Left renal pelvis (tissue), 4 donors: ENCODE measurements at places on chromosomes 13 and 19. TPM values are rescaled to one million over a fixed set of nuclear protein-coding genes. Genes with fewer than 3 reads are reported as not detected.

GRCh38 chr19:1183543-1184172 lies 9.6 kb upstream of the SBNO2 start:
- no peak for DNase-seq

Gene SERTM1
- 0.79 TPM for polyA plus RNA-seq

GRCh38 chr19:51386882-51387520 lies 773 bp downstream of the LIM2 start:
- no peak for DNase-seq

DNA sequence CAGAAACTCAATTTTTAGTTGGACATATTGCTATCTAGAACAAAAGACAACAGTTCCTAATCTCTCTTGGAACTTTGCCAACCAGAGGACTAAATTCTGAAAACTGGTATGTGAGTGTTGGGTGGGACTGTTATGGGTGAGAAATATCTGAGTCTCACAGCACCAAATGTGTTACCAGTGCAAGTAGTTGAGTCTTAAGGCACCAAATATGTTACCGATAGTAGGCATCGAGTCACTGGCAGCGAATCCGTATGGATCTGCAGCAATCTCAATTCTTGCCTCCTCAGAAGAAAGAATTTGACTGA lies 575.2 kb downstream of the DACH1 start:
- no peak for DNase-seq

GRCh38 chr13:105625691-105626090 lies 909.8 kb downstream of the EFNB2 start:
- DNase-seq, result peak; percentile 14

Gene RGCC
- 13.9 TPM for polyA plus RNA-seq

- DNase-seq, result no peak
These were observed 6.6 kb downstream of the PEPD start for GRCh38 chr19:33514885-33515551.

- no peak for DNase-seq
These were observed 190.0 kb downstream of the HS6ST3 start for GRCh38 chr13:96279904-96280303.

GRCh38 chr19:8022275-8022674 lies 16.8 kb upstream of the ELAVL1 start:
- DNase-seq, result no peak

Gene MZT1
- 20.1 TPM for polyA plus RNA-seq

Gene APC2
- 1.1 TPM for polyA plus RNA-seq

DNA sequence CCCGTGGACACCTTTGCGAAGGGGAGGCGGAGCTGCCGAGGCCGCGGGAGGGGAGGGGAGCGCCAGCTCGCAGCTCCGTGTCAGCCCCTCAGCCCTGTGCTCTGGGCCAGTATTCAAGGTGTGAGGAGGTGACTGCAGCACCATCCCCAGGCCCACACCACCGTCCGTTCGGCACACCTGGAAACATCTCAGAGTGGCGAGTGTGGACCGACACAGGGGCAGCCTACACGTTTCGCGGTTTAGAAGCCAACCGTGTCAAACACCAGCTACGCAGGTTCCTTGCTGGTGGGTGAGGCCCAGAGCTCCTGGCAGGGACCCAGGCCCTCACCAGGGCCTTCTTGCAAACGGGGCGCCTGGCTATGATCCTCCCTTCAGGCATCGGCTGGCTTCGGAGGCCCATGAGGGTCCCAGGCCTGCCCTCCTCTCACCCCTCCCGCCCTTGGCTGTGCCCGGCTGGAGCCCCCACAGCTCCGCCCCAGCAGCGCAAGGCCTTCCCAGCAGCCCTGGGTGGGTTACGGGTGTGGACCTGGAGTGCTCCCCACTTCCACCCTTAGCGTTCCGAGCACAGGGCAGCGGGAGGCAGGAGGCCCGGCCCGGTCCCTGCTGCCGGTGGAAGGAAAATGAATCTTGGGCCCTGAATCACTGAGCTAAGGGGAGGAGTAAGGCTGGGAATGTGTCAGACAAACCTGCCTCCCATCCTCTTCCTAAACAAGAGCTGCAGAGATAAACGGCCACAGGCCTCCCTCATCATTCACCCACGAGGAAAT lies 1.2 kb downstream of the C13orf46 start:
- no peak for DNase-seq

Gene ZNF575
- 2.6 TPM for polyA plus RNA-seq

DNA sequence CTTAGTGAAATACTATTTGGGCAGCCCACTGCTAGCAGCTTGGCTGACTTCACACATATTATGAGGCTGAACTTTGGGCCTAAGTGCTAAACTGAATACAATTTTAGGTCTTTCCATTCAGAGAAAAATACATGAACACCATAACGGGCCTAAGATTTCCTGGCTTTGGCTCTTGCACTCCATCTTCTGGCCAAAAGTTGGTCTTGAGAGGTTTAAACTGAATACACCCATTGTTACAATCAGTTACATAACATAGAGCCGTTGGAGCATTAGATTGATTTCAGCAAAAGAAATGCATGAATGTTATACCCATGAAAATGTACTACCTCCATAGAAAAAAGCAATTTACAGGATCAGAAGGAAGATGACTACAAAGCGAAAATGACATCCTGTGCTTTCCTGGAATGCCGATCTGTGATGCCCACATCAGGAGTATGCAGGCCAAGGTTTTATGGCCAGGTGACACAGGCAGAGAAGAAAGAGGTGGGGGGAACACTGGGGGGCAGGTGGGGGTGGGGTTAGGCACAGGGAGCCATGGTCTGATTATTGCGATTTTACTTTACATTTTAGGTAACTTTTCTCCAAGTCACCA lies 11.1 kb upstream of the SHISA2 start:
- no peak for DNase-seq

DNA sequence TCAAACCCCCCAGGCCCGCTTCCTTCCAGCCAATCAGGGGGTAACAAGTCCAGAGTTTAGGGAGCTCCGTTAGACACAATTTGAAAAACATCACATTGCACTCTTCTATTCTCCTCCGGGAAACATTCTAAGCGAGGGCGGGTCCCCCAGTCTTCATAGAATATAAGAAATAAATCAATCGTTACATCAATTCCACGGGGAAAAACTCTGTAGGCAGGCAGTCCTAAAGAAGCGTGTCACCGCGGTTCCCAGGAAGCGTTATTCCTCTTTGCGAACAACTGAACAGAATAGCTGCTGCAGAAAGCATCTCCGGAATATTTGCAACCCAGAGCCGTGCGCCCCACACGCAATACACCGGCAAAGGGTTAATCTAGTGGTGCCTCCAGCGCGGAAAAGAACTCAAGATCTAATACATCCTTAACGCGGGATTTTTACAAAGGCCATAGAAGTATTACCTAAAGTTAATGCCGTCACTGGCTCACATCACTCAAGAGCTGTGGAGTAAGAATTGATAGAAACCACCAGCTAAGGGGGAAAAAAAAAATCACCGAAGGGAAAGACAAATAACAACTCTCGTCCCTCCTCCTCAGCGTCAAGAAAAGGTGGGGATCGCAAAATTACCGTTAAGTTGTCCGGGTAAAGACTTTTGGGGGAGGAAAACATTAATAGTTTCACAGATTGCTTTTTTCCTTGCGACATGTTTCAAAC lies 65.1 kb downstream of the KCNRG start:
- DNase-seq, result no peak

Gene ADAMTS10
- 53.0 TPM for polyA plus RNA-seq

DNA sequence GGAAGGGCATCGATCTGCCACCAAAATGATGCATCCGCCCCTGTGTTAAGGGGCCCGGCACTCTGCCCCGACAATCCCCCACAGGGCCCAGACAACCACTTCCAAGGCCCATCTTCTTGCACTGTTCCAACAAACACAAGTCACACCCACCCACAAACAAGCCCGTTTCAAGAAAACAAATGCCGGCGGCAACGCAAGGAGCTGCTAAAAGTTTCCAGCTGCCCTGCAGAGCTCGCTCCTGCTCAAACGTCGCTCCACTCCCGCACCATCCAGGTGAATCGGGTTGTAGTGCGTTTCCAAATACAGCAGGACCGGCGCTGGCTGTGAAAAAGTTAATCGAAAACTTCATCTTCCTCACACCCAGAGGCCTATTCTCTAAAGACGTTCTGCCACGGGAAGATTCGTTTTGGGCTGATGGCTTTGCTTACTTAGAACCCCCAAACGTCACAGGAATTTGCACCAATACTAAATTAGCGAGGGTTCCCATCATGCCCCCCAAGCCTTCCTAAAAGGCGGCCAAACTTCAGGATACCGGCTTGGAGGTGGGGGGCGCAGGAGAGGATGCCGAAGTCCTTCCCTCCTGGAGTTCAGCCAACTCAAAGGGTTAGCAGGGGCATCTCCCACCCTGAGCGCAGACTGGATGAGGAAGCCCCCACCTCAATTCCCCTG lies 107.4 kb upstream of the DOCK9 start:
- no peak for DNase-seq

DNA sequence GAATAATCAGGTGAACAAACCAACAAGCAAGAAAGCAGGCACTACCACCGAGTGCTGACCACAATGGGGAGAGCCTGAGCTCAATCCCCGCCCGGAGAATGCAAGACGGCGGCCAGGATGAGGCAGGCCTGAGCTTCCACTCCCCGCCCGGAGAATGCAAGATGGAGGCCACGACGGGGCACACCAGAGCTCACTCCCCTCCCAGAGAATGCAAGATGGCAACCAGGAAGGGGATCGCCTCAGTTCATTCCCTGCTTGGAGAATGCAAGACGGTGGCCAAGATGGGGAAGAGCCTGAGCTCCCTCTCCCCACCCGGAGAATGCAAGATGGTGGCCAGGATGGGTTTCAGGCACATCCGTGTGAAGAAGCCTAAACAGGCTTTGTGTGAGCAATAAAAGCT lies 24.7 kb upstream of the MIER2 start:
- no peak for DNase-seq

- no peak for DNase-seq
These were observed 1.1 kb upstream of the MPND start for GRCh38 chr19:4342314-4342614.

DNA sequence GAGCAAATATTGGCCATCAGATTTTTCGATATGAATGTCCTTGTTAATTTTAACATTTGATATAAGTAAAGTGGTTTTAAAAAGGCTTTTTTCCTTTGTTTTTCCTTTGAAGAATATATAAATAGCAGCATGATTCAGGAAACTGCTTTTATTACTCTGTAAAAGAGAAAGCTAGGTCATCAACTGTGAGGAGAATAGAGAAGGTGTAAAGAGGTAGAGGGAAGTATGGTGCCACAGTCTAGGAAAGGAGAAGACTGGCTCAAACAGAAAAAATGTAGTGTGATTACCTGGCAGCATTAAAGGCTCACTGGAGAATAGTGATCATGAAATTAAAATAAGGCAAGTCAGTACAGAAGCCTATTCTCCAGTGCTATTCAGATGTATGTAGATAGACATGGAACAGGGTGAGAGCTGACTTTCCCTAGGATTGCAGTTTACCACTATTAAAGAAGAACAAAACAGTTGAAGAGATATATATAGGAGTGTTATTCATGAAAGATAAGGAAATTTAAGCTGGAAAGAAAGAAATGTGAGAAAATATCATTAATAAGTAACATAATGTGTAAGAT lies 1115.9 kb upstream of the PCDH9 start:
- DNase-seq, result no peak

GRCh38 chr13:68099631-68100030 lies 869.5 kb upstream of the PCDH9 start:
- DNase-seq, result no peak

DNA sequence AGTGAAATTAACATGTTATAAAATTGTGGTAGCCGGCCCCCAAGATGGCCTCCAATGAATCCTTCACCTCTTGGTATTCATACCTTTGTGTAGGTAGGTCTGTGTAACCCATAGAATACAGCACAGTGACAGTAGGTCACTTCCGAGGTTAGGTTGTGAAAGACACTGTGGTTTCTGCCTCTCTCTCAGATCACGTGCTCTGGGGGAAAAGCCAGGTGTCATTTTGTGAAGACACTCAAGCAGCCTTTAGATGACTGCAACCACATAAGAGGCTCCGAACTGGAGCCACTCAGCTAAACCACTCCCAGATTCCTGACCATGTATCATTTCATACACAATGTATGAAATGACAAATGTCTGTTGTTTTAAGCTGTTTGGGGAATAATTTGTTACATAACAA lies 9.8 kb upstream of the USPL1 start:
- DNase-seq, result no peak

Gene SHISA2
- polyA plus RNA-seq, result 19.1 TPM

Gene HSD17B14
- polyA plus RNA-seq, result 8.3 TPM

- no peak for DNase-seq
These were observed 1066.7 kb upstream of the PCDH20 start for GRCh38 chr13:62482351-62482750.

DNA sequence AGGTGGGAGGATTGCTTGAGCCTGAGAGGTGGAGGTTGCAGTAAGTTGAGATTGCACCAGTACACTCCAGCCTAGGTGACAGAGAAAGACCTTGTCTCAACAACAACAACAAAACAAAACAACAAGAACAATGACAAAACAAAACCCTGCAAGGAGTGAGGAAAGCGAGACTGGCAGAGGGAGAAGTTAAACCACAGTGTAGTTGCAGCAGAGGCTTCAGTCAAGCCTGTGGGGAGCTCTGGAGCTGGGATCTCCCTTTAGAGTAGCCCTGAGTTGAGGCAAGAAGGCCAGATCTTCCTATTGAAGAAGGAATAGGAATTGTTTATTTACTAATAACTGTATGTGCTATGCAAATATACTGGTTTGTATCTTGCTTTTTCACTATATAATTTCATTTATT lies 25.3 kb upstream of the RNASEH2B start:
- DNase-seq, result no peak

DNA sequence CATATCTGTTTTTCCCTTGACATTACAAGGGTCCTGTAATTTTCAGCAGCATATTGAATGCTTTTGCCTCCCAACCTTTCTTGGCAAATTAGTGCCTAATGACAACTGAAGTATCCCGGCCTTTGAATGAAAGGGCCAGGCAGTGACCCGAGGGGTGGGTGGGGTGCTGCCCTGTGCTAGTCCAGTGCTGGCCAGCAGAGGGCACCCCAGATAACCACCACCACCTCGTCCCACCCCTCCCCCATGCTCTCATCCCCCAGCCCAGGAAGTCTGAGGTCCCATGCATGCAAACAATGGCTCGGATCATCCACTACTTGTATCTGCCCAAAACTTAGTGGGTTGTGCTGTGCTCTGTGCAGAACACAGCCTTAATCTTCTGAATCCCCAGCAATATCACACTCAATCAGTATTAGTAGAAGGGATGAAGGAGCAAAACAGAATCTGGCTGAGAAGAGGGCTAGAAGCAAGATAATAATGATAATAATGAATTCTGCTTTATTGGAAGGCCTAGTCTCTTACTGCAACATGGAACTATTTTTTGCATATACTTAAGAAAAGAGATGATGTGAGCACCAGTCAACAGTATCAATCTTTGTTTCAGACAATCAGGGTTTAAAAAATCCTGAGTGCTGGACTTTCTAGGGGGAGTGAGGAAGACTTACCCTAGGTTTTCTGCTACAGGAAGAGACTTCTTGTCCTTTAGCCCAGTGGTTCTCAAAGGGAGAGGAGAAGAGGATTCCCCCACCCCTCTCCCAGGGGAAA lies 3.8 kb downstream of the ATP12A start:
- no peak for DNase-seq

DNA sequence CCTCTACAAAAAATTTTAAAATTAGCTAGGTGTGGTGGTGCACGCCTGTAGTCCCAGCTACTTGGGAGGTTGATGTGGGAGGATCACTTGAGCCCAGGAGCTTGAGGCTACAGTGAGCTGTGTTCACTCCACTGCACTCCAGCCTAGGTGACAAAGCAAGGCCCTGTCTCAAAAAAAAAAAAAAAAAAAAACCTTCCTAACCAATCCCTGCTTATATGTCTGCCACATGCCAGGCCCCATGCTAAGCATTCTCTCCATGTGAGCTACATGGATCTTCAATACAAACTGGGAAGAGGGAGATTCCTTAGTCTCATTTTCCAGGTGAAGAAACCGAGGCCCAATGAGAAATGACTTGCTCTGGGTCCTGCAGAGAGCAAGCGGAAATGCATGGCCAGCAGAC lies 2.3 kb upstream of the OVOL3 start:
- DNase-seq, result no peak
